ENCODE measurements at places on chromosomes 2 and 18. TPM values are rescaled to one million over a fixed set of nuclear protein-coding genes. Genes with fewer than 3 reads are reported as not detected.

DNA sequence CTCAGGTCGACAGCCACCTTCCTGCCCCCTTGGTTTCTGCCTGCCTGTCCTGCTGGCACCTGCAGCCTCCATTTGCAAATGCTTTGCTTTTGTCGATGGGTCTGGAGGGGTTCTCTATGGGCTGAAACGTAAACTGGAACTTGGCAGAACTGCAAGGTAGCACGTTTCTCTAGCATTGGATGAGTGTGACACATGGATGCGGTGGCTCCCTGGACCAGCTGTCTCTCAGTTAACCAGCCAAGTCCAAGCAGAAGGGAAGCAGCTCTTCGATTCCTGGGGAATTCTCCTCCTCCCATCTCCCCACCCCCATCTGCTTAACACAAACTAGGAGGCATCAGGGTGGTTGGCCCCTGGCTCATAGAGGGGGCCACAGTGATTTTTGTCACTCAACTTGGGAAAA is 57.3 kb downstream of the ITGB1BP1 start:
- H3K4me3 ChIP-seq, result no peak overlapping the region
- H3K27ac ChIP-seq, result no peak overlapping the region
- H3K36me3 ChIP-seq, result peaks cover 24% of the 10 kb centered on the region
- no peak for DNase-seq

DNA sequence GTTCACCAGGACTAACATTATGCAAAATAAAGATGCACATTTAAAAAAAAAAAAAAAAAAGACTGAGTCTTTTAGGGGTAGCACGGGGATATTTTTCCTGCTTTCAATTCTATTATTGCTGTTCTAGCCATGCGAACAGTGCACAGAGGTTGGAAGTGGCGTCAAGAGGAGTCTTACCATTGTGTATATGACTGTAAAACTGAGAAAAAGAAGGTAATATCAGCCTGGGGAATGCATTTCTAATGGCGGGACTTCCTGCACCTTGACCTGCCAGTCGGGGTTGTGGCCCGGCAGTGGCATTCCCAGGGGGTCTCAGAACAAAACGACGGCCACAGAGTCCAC is 48.5 kb upstream of the ATP6V1B1 start:
- no peak overlapping the region for H3K27ac ChIP-seq
- DNase-seq, result no peak
- H3K36me3 ChIP-seq, result no peaks in the 10 kb centered on the region
- peaks cover 21% of the 10 kb centered on the region for H3K4me1 ChIP-seq
- peak overlapping the region; percentile 60 for H3K4me3 ChIP-seq

GRCh38 chr2:60441800-60442199 is 111.7 kb downstream of the BCL11A start:
- no peaks in the 10 kb centered on the region for H3K36me3 ChIP-seq
- H3K4me1 ChIP-seq, result peaks cover 16% of the 10 kb centered on the region
- H3K27ac ChIP-seq, result no peak overlapping the region
- H3K4me3 ChIP-seq, result no peak overlapping the region

- H3K27me3 ChIP-seq, result peaks cover 33% of the 10 kb centered on the region
- no peak for DNase-seq
Observed at GRCh38 chr2:200735061-200735460, 76.6 kb upstream of the BZW1 start.

GRCh38 chr2:217331523-217332416 is 471.9 kb upstream of the TNP1 start:
- no peaks in the 10 kb centered on the region for H3K27me3 ChIP-seq
- H3K4me1 ChIP-seq, result peaks cover 65% of the 10 kb centered on the region
- no peak overlapping the region for H3K4me3 ChIP-seq
- peak; percentile 57 for DNase-seq
- no peaks in the 10 kb centered on the region for H3K36me3 ChIP-seq

- H3K4me1 ChIP-seq, result no peaks in the 10 kb centered on the region
- H3K27ac ChIP-seq, result no peak overlapping the region
- no peak for DNase-seq
Observed at GRCh38 chr2:157469726-157470125, 25.8 kb upstream of the CYTIP start.

DNA sequence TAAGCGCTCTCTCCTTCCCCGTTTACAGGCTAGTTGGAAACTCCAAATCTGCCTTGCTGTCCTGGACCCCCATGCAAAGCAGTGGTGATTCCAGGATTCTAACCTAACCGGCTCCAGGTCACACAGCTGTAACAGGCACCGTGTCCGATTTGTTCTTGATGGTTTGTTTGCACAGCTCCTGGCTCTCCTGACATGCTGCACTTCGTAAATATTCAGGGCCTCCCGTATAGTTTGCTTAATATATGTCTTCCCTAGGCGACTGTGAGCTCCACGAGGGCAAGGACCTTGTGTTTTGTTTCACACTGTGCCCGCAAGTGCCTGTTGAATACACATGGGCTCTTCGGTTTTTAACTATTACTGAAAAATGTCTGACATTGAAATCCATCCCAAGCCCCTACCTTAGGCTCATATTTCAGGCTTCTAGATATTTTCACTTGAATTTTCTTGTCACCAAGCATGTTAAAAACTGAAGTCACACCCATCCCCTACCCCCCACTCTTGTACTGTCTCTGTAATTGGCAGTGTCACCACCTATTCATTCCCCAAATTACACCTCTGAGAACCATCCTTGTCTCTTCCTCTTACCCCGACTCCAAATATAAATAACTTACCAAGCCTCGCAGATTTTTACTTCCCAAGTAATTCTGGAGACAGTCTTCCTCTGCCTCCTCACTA is 1.0 kb upstream of the PUM2 start:
- DNase-seq, result no peak
- H3K27me3 ChIP-seq, result no peaks in the 10 kb centered on the region
- no peak overlapping the region for H3K4me3 ChIP-seq
- no peaks in the 10 kb centered on the region for H3K36me3 ChIP-seq
- H3K27ac ChIP-seq, result no peak overlapping the region

DNA sequence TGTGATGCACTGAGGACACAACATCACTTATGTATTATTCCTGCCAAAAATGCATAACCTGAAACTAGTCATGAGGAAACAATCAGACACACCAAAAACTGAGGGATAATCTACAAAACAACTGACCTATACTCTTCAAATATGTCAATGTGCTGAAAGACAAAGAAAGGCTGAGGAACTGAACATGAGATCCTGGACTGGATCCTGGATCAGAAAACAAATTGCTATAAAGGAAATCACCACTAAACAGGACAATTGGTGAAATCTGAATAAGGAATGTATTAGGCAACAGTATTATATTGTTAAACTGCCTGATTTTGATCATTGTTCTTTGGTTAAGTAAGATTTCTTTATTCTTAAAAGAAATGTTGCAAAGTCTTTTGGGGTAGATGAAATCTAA is 28.8 kb downstream of the CUL3 start:
- H3K4me1 ChIP-seq, result peaks cover 5% of the 10 kb centered on the region
- DNase-seq, result no peak
- no peak overlapping the region for H3K4me3 ChIP-seq
- no peaks in the 10 kb centered on the region for H3K27me3 ChIP-seq

- H3K4me3 ChIP-seq, result no peak overlapping the region
- H3K27ac ChIP-seq, result no peak overlapping the region
Observed at GRCh38 chr2:127082974-127083373, 24.0 kb downstream of the BIN1 start.

GRCh38 chr18:55503167-55503820 is 84.7 kb downstream of the TCF4 start:
- no peaks in the 10 kb centered on the region for H3K27me3 ChIP-seq
- H3K36me3 ChIP-seq, result peaks cover 2% of the 10 kb centered on the region
- DNase-seq, result no peak

- peak overlapping the region; percentile 85 for H3K27ac ChIP-seq
- DNase-seq, result no peak
- peaks cover 2% of the 10 kb centered on the region for H3K27me3 ChIP-seq
- H3K4me3 ChIP-seq, result peak overlapping the region; percentile 78
- peaks cover 37% of the 10 kb centered on the region for H3K4me1 ChIP-seq
Observed at GRCh38 chr2:102143450-102143985, 972 bp downstream of the IL1R1 start.

- H3K4me3 ChIP-seq, result no peak overlapping the region
- no peak for DNase-seq
- no peaks in the 10 kb centered on the region for H3K27me3 ChIP-seq
- H3K4me1 ChIP-seq, result no peaks in the 10 kb centered on the region
- no peaks in the 10 kb centered on the region for H3K36me3 ChIP-seq
Observed at GRCh38 chr2:156784020-156784701, 348.0 kb downstream of the GPD2 start.

DNA sequence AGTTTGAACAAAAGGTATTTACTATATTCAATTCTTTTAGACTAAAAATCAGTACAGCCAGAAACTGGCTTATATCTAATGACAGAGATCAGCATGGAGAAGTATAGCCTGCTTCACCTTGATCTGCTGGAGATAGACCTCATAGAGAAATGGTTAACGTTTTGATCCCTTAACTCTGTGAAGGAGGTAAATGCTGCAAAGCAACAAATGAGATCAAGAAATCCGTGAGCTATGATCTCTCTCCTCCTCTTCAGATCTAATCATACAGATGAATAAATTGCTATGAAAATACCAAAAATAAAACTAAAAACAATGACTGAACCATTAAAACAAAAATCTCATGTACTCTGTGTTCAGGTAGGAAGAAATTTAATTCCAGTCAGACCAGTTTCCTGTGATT is 42.8 kb downstream of the KLHL14 start:
- H3K4me1 ChIP-seq, result peaks cover 3% of the 10 kb centered on the region
- peaks cover 33% of the 10 kb centered on the region for H3K27me3 ChIP-seq
- no peak overlapping the region for H3K4me3 ChIP-seq
- no peaks in the 10 kb centered on the region for H3K36me3 ChIP-seq
- DNase-seq, result no peak
- H3K27ac ChIP-seq, result no peak overlapping the region

DNA sequence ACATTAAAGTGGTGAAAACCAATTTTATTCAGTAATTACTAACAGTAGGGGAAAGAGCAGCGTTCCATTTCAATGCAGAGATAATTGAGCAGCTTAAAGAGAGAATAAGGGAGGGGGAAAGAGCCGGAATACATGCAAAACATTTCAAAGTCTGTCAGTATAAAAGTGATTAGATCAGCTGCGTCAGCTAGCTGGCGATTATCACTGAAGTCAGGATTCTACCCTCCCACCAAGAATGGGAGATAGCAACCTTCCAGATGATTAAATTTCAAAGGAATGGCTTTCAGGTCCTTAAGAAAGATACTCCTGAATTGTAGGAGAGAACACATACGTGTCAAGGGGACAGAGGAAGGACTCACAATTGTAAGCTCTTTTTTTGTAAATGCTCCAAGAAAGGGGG is 2.7 kb upstream of the ZC3H6 start:
- no peaks in the 10 kb centered on the region for H3K27me3 ChIP-seq
- DNase-seq, result no peak
- no peak overlapping the region for H3K4me3 ChIP-seq
- H3K4me1 ChIP-seq, result peaks cover 22% of the 10 kb centered on the region

GRCh38 chr2:138814123-138814898 is 34.1 kb upstream of the NXPH2 start:
- H3K27ac ChIP-seq, result no peak overlapping the region
- H3K4me3 ChIP-seq, result no peak overlapping the region
- no peaks in the 10 kb centered on the region for H3K36me3 ChIP-seq
- no peak for DNase-seq
- peaks cover 2% of the 10 kb centered on the region for H3K4me1 ChIP-seq
- no peaks in the 10 kb centered on the region for H3K27me3 ChIP-seq

DNA sequence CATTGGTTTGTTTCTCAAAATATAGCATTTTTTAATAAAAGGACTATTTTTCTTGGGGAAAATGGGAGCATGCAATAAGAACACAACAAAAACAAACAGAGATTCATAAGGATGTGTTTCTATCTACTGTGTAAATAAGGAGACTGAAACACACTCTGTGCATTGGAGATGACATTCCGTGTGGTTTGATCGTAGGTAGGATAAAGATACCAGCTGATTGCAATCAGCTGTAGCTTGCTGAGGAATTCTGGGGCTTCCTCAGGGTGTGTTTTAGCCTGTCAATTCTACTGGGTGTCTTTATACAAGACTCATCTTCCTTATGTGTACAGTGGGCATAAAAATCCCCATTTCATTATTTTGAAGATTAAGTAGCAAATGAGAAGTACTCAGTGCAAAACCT is 591.6 kb downstream of the DSC3 start:
- H3K36me3 ChIP-seq, result no peaks in the 10 kb centered on the region
- no peak for DNase-seq
- H3K27me3 ChIP-seq, result no peaks in the 10 kb centered on the region
- no peak overlapping the region for H3K4me3 ChIP-seq

DNA sequence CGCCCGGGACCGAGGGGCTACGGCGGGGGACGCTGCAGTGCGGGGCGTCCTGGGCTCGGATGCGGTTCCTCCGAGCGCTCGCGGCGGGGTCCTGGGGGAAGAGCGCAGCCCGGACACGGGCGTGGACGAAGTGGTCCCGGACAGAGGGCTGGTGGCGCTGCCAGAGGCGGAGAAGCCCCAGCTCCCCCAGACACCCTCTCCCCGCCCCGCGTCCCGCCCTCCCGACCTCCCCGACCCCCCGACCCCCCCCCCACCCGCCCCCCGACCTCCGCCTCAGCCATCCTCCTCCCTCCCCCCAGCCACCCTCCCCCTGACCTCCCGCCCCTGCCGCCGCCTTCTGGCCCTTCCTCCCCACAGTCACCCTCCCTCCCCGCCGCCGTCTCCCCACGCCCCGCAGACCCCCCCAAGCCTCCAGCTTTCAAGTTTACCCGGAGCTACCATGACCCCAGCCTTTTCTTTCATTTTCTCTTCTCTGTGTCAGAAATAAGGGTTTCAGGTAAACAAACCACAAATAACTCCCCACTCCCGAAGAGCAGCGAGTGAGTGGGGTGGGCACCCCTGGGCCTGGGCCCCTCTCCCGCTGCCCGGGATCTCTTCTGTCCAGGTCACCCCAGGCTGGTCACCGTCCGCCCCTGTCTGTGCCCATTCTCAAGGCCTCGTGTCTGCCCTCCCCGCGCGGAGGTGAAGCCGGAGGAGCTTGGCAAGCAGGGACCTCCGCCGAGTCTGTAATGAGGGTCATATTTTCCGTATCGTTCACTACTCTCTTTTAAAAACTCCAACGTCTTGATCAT is 5.1 kb downstream of the NFATC1 start:
- DNase-seq, result no peak
- H3K27me3 ChIP-seq, result peaks cover 39% of the 10 kb centered on the region
- H3K4me3 ChIP-seq, result peak overlapping the region; percentile 75
- H3K27ac ChIP-seq, result peak overlapping the region; percentile 82
- no peaks in the 10 kb centered on the region for H3K36me3 ChIP-seq

DNA sequence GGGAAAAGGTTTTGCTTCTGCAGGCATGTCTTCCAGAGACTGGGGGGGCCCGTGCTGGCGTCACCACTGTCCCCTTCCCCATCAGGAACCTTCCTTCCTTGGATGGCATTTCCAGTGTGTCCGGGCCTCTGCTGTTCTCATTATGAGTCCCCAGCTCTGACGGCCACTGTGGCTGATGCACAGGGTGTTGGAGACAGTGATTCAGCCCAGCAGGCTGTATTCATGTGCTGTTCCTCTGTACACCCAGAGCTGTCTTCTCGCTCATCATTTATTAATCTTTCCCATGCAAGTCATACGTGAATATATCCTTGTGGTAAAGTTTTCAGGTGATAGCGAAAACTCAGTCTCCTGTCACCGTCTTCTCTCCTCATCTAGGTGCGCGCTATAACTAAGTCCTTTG is 57.7 kb downstream of the ASAP2 start:
- no peak for DNase-seq
- no peak overlapping the region for H3K27ac ChIP-seq
- H3K27me3 ChIP-seq, result no peaks in the 10 kb centered on the region
- no peak overlapping the region for H3K4me3 ChIP-seq
- H3K4me1 ChIP-seq, result peaks cover 16% of the 10 kb centered on the region

The TEKT4 gene
- total RNA-seq, result not detected

The CRYBA2 gene
- not detected for total RNA-seq

The SPP2 gene
- total RNA-seq, result not detected

The MYCN gene
- 69.1 TPM for total RNA-seq

The DNAJC27 gene
- total RNA-seq, result 10.6 TPM

The L3MBTL4 gene
- 15.9 TPM for total RNA-seq

The RAD51AP2 gene
- 0.18 TPM for total RNA-seq

The HOXD10 gene
- total RNA-seq, result 4.1 TPM

The CTAGE1 gene
- 0.07 TPM for total RNA-seq

The TMEM182 gene
- total RNA-seq, result 7.1 TPM

The NBAS gene
- total RNA-seq, result 52.9 TPM
